Stimulated activated CD8-positive, alpha-beta memory T cell treated with anti-CD3 and anti-CD28 coated beads, Interleukin-4, amount 100 ng/mL, for 1 hour (primary cell): ENCODE measurements at places on chromosomes 6 and 20.

GRCh38 chr20:823574-823902, 10.0 kb upstream of the FAM110A start:
- no peak for DNase-seq

DNA sequence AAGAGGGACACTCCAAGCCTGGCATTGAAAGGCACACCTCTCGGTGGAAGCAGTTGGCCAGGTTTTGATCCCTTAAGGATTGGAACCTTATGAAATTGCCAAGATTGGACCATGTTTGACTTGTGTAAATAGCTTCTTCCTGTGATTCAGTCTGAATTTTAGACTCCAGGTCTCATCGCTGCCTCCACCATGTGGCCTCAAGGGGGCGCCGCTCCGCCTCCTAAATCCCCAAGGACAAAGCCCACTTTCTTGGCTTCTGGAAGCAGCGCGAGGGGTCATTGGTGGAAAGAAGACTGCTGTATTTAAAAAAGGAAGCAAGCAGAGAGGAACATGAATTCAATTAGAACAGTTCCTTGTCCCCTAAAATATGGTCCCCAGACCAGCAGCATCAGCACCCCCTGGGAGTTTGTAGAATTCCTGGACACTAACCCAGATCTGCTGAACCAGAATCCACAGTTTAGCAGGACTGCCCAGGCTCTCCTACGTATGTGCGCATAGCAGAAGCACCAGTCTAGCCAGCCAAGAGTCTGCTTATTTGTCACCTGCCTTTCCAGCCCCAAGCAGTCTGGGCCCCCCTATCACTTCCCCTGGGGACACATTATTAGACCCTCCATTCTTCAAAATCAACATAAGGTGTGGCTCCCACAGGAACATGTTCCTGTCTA, 108.5 kb downstream of the LY86 start:
- no peak for DNase-seq

DNA sequence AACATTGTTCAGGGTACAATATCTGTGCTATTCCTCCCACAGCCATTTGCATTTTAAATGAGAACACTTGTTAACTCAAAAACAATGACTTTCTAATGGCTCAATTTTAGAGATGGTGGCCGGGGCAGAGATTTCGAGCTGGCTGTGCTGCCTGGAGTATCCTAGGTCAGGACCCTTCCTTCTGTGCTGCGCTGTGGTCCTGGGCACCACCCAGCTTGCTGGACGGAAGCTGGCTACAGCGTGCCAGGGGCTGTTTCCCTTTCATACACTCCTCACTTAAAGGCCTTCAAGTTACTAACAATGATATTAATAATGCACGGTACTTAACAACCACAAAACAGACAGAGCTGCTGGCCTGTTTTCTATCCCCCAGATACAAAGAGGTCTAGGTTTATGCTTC, 194.4 kb upstream of the CST7 start:
- DNase-seq: no peak

- no peak for DNase-seq
Measured at GRCh38 chr6:16663901-16664300, 97.4 kb downstream of the ATXN1 start.

DNA sequence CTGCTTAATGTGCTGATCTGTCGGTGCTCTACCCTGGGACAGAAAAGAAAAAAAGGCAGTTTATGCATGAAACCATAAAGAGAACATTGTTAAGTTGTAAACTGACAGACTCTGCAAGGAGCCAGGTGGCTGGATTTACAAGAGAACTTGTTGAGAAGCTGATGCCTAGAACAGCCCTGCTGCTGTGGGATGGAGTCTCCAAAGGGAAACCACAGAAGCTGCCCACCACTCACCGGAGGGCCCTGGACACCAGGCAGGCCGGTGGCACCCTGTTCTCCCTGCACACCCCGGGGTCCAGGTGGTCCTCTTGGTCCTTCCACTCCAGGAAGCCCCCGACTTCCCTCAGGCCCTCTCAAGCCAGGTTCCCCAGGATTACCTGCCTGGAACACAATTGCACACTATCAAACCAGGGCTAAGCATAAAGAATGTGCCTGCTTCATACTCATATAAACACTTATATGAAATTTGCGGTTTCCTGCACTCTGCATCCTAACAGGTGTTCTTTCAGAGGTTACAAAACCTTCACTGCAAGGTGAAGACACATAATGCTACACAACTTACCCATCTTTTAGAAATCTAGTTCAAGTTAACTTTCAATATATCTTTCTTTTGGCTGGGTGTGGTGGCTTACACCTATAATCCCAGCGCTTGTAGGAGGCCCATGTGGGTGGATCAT, 68.2 kb downstream of the COL9A1 start:
- no peak for DNase-seq

- no peak for DNase-seq
Measured at GRCh38 chr6:162100096-162100495, 627.5 kb downstream of the PRKN start.
